ENCODE measurements at places on chromosomes 5 and 9. TPM values are rescaled to one million over a fixed set of nuclear protein-coding genes. Genes with fewer than 3 reads are reported as not detected.
A peak's percentile ranks its signal among the peaks of the same experiment; 100 is the strongest.

The ZER1 gene
- 43.2 TPM for total RNA-seq

DNA sequence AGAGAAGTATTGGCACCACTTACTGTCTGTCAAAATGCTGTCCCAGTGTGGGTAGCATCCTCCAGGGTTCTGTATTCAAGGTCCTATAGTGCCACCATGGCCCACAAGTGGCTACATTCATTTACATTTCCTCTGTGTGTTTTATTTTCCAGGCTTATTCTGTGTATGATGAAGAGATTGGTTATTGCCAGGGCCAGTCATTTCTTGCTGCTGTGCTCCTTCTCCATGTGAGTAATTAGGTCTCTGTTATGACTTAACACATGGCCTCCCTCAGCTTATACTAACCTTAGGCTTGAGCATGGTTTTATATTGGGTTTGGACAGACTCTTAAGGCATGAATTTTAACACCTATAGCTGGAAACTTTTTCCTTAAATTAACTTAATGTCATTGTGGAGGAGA lies 36.7 kb downstream of the GPR21 start:
- DNase-seq, result no peak

DNA sequence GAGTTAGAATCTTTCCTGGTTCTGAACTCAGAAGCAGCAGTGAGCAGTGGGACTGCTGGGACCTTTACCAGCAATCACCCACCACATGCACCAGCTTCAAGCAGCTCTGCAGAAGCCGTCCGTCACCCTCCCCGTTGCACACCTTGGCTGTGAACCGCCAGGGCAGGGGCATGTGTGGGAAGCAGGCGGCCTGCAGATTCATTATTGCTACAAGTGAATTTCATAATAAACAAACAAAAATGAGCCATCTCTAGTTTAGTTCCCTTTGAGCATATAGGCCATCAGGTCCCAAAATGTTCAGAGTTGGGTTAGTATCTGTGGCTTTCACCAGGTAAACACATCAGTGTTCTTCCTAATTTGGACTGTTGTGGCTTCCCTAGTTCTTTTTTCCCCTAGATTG lies 17.5 kb downstream of the PALM2AKAP2 start:
- DNase-seq, result no peak

DNA sequence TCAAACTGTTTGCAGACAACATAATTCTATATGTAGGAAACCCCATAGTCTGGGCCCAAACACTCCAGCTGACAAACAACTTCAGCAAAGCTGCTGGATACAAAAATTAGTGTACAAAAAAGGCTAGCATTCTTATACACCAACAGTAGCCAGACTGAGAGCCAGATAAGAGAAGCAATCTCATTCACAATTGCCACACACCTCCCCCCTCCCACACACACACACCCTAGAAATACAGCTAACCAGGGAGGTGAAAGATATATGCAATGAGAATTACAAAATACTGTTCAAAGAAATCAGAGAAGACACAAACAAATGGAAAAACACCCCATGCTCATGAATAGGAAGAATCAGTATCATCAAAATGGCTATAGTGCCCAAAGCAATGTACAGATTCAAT lies 9.0 kb downstream of the MTREX start:
- no peak for DNase-seq

DNA sequence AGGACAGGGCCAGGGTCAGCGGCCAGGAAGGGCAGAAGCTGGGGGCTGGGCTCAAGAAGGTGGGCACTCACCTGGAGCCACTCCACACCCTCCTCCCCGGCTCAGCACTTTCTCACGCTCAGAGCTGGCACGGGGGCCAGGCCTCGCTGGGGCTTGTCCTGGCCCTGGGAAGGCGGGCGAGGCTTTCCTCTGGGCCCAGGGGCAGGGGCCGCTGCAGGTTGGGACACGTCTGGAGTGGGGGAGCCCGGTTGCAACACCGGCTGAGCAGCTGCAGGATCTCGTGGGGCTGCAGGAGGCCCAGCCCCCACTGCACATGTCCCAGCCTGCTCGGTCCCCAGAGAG lies 38.9 kb upstream of the EGFL7 start:
- no peak for DNase-seq

GRCh38 chr5:53010814-53011213 lies 21.7 kb downstream of the ITGA2 start:
- no peak for DNase-seq

- no peak for DNase-seq
These were observed 43.5 kb downstream of the NAA35 start for GRCh38 chr9:85984457-85984856.

The PKD2L2 gene
- total RNA-seq, result not detected

The IFNE gene
- 1.1 TPM for total RNA-seq

GRCh38 chr9:27447031-27447683 lies 76.9 kb upstream of the IFNK start:
- DNase-seq, result peak; percentile 75

The BRINP1 gene
- 1.4 TPM for total RNA-seq

GRCh38 chr9:117046666-117047327 lies 359.7 kb downstream of the TRIM32 start:
- no peak for DNase-seq

The IFNA21 gene
- not detected for total RNA-seq

The FOXD4L6 gene
- total RNA-seq, result not detected

DNA sequence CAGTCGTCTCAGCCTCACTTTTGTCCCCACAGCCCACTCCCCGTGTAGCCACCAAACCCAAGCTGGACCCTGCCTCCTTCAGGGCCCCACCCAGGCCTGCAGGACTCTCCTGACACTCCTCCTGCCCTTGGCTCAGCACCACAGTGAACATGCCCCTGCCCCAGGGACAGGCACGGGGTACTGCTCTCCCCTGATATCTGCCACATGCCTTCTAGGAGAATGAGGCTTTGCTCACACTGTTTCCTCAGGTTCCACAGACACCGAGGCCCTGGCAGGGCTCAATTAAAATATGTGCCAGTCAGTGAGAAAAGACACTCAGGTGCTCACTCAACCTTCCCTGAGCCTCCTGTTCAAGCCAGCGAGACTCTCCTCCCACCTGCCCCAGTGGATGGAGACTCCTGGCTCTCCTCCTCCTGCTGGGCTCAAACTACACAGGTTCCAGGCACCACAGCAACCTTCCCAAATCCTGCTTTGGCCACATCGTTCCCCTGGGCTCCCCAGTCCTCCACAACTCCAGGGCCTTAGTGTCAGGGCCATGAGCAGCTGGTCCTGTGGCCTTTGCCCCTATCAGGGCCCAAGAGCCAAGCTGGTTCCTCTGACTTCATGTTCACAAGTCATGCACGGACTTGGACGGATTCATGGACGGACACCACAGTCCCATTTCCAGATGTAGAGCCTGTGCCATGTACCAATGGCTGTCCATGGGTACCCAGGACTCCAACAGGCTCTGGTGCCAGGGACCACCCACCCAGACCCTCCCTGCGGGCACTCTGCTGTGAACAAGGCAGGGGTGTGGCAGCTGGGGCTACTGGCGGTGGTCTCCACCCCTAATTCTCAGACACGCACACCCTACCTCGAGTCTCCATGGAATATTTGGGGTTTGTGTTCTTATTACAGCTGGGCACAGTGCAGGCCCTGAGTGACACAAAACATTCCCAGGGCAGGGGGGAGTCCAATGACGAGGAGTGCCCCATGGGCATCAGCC lies 36.6 kb downstream of the BICD2 start:
- peak; percentile 8 for DNase-seq

The PLCXD3 gene
- total RNA-seq, result 11.7 TPM

Data from kidney (tissue), 22 donors.